Activated T-cell treated with anti-CD3 and anti-CD28 coated beads for 4 hours (primary cell): ENCODE measurements at places on chromosomes 1 and 21.

DNA sequence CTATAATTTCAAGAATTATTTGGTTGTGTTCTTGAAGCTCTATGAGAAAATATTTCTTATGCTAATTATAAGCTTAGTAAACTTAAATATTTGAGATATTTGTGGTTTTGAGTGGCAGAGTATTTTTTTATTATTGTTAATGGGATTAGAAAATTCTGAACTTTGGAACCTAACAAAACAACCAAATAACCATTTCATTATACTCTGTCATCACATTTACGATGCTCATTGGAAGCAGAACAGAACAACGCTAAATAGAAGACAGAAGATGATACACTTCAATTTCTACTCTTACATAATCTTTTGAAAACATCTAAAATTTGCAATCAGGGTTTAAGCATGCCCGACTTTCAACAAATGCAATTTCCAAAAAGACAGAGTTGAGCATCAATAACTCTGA is 270.2 kb downstream of the PTPRC start:
- no peak for DNase-seq

GRCh38 chr1:63087966-63088365 is 234.4 kb upstream of the FOXD3 start:
- DNase-seq: no peak

DNA sequence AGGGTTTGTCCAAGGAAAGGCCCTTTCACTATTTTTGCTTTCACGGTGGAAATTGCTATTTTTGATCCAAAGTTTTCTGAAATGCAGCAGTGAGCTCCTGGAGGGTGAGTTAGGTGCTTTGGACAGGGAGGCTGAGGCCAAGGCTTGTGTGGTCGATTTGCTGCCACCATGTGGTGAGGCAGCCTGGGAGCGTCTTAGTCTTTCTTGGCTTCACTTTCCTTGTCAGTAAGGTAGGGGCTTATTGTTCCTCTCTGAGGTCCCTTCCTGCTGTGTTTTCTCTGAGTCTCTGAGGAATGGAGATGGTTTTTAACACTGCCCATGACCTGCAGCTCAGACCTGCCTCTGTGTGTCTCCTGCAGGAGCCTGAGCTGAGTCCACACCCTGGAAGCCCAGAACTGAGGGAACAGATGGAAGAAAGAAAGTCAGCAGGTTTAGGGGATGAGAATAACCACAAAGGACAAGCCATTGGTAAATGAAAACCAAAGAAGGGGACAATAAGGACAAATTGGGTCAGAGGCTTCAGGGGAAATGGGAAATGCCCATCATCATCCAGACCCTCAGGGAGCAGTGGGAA is 20.1 kb upstream of the S100A10 start:
- no peak for DNase-seq

DNA sequence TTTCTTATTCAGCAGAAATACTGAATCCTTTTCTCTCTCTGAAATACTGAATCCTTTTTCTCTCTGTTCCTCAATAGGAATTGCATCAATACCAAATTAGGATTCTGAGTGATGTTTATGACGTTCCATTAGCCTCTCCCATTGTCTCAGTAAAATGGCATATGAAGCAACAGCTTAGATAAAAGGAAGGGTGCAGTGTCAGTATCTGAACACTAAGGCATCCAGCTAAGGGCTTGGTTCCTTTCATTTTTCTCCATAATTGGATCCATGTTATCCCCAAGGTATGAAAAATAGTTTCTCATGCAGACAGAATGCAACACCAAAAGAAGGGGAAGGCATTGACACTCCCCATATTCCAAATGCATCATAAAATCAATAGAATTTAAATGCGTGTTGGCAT is 61.5 kb upstream of the RAVER2 start:
- no peak for DNase-seq

- no peak for DNase-seq
Measured at GRCh38 chr1:224458996-224459395, 24.4 kb upstream of the WDR26 start.

- no peak for DNase-seq
Measured at GRCh38 chr1:246703581-246703980, 20.6 kb upstream of the SCCPDH start.

DNA sequence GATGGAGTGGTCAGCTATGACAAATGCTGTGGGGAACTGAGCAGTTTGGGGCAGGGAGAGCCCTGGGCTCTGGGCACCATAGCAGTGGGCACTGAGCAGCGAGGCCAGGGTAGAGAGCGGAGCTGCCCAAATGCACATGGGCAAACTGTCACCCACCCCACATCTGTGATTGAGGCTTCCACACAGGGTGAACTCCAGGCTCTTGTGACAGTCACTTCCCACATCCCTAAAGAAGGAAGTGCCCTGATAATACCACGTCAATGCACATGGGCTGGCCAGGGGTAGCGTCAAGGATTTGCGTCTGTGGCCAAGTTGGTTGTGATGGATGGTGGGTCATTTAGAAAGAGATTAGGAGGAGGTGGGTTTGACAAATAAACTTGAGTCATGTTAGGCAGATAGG is 2.6 kb upstream of the GUCA2B start:
- DNase-seq: no peak

DNA sequence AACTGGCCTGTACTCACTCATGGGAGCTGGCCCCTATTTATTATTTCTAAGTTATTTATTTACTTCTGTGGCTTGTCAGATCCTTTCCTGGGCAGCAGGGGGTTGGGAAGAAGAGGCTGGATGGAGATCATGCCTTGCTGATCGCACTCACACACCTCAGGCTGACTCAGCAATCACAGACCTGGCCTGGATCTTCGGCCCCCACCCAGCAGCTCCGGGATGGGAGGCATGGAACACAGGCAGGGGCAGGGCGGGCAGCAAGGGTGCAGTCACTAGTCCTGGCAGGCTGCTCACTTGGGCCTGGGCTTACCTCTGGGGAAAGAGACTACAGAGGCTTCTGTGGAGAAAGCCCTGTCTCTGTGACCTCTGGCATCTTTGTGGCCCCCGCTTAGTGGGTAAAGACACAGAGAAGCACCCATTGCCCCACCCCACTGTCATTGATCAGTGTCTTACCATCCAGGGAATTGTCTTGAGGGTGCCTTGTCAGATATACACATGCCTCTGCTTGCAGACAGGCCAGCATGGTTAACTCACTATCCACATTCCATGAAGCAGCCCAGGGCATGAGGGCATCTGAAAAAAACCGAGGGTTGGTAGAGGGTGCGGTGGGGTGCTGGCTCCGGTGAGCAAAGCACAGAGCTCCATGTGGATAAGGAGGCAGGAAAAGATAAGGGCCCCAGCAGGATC is 3.7 kb downstream of the ARTN start:
- no peak for DNase-seq

DNA sequence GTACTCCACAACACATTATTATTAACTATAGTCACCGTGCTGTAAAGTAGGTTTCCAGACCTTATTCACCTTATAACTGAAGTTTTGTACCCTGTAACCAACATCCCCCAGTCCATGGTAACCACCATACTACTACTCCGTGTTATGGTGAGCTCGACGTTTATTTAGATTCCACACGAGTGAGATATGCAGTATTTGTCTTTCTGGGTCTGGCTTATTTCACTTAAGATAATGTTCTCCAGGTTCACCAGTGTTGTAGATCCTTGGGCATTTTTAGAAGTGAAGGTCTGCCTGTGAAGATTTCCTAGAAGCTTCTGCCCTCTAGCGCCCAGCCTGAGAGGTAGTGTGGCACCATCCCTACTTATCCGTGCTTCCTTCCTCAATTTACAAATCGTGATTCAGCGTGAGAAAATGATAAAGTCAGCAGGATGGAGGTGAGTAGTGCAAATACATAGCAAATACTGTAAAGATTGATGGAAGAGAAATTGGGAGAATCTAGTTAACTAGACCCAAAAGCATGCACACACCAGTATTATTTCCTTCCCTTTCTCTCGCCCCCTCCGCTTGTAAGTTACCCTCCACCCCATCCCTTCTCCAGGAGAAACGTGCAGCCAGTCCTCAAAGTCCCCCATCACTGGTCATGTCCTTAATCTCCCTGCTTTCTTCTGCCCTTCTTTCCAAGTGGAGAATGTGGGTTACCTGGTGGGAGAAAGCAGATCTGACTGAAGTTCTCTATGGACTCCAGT is 36.0 kb upstream of the DISC1 start:
- no peak for DNase-seq

GRCh38 chr1:54965624-54966340 is 14.6 kb upstream of the TMEM61 start:
- no peak for DNase-seq

DNA sequence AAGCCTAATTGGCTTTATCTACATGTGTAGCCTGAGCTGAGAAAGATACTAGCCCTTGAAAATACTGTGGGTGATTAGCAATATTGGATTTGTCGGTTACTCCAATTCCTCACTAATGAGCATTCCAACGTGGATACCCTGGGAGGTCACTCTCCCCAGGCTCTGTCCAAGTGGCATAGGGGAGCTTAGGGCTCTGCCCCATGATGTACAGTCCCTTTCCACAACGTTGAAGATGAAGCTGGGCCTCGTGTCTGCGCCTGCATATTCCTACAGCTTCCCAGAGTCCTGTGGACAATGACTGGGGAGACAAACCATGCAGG is 2.6 kb downstream of the RCC1 start:
- DNase-seq: no peak

DNA sequence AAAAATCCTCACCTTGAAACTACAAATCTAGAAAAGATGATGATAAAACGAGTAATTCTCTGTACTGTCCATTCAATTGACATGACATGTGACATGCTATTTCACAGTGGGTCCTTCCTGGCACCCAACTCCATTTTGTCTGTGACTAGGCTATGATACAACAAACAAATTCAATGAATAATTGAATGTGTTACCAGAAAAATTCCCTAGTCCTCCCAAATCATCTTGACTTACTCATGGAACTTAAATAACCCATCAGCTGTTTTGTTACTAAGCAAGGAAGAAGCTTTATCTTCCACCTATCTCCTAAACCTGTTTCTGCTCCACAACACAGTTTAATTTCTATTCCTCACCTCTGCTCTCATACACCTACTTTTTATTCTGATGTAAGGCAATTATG is 30.4 kb downstream of the B3GALNT2 start:
- DNase-seq: no peak

GRCh38 chr1:36872858-36873257 is 161.5 kb downstream of the GRIK3 start:
- DNase-seq: no peak

- no peak for DNase-seq
Measured at GRCh38 chr1:198024782-198025181, 107.6 kb downstream of the LHX9 start.

DNA sequence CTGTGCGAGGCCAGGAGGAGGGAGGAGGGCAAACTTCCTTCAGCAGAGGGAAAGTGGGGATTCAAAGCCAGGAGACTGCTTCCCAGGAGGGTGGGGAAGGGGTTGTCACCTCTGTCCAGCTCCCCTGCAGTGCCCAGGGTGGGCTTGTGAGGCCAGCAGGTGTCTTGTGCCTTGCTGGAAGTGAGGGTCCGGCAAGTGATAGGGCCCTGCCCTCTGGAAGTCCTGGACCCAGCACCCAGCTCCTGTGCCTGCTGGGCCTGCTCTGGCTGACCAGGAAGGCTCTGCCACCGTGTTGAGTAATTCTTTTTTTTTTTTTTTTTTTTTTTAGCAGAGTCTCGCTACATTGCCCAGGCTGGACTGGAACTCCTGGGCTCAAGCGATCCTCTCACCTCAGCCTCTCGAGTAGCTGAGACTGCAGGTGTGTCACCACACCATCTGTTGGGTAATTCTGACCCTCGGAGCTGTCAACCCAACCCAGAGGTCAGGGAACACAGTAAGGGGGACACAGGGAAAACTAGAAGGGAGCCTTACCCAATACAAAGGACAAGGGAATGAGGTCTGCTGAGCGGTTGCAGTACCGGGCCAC is 1.0 kb downstream of the BEST4 start:
- no peak for DNase-seq

DNA sequence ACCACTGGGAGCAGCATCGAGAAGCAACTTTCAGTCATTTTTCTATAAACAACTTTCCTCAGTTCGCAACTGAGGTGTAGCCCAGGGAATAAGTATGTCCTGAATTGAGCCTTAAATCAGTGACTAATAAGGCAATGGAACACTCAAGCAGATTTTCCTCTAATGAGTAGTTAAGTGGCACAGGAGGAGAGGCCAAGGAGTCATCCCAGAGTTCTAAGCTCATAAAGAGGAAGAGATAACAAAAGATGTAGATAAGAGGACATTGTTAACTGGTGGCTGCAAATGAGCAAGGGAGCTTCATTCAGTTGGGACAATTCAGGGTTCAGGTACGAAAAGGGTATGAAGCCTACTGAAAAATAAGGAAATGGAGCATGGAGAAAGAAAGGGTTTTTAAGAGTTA is 64.5 kb downstream of the LRRC40 start:
- no peak for DNase-seq

GRCh38 chr1:110572751-110573150 is 33.4 kb downstream of the KCNA2 start:
- no peak for DNase-seq

GRCh38 chr1:82586473-82586872 is 785.7 kb downstream of the ADGRL2 start:
- no peak for DNase-seq

GRCh38 chr1:174839211-174839610 is 160.5 kb upstream of the CACYBP start:
- no peak for DNase-seq

- DNase-seq: no peak
Measured at GRCh38 chr1:68178821-68179490, 53.4 kb downstream of the WLS start.

- DNase-seq: peak; percentile 93
Measured at GRCh38 chr1:173868266-173869020, at the start of gene ZBTB37. ZBTB37 (plus strand) TSS chr1:173868380; CDS start chr1:173870226, 1,846 bp downstream.

GRCh38 chr1:110420874-110421793 is 13.6 kb upstream of the LAMTOR5 start:
- no peak for DNase-seq

GRCh38 chr1:205561501-205562203 is 57.2 kb downstream of the CDK18 start:
- no peak for DNase-seq

DNA sequence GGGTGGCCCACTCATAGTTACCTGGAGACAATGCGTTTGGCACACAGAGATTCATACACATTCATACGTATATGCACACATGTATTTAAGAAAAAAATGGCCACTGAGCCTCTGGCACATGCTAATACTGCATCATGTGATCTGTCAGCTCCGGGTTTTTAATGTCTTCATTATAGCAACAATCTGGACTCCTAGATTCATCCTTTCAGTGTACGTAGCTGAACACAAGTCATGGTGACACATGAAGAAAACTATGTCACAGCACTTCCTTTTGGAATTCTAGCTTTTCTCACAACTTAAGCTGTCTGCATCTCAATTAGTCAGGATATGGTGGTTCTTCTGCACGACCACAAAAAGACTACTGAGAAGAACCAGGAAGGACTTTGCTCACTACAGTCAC is 24.7 kb downstream of the HSF2BP start:
- no peak for DNase-seq

GRCh38 chr1:56570924-56571372 is 8.4 kb downstream of the PLPP3 start:
- no peak for DNase-seq

DNA sequence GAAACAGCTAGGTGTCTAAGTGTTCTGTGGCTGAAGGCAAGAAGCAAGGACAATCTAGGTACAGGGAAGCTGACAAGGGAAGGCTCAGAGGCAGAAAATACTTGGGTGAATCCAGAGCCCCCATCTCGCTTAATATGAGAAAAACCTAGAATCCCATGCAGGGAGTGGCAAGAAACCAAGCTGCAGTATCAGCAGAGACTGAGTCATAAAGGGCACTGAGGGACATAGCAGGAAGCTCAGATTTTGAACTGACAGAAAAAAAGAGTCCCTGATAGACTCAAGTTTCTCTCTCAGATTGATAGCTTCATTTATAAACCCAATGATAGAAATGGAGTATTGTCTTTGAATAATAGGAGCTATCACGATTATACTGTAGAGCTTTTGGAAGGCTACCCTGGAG is 77.3 kb upstream of the KCNJ15 start:
- no peak for DNase-seq
